ENCODE measurements at places on chromosomes 12 and 14.

DNA sequence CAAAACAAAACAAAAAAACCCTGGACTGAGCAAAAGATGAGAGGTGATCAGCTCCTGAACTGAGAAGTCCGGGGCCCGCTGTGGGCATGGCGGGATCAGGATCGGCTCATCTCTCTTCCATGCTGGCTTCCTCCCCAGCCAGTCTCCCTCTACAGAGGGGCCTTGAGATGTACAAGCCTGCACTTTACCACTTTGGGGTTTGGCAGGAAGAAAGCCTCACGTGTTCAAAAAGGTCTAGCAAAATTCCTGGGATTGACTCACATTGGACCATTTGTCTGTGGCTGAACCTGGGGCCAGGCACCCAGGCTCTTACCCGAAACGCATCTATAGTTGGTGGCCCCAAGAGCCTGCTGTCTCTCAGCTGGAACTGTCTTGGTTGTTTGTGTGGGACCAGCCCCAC lies 89.0 kb downstream of the SLC24A4 start:
- DNase-seq, result peak; percentile 10

GRCh38 chr12:95100264-95101190 lies 27.1 kb upstream of the NR2C1 start:
- DNase-seq, result no peak

DNA sequence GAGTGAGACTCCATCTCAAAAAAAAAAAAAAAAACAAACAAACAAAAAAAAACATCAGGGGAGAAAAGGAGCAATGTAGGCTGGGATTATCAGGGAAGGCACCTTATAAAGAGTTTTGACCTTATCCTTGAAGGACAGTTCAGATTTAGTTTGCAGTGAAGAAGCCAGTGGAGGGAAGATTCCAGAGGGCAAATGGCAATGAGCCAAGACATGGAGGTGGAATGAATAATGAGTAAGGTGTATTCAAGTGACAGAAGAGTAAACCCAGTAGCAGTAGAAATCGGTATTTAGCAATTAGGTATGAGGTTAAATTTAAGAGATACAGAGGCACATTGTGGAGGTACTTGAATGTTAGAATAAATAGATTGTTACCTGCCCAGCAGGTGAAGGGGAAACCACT lies 2.2 kb upstream of the DUSP16 start:
- no peak for DNase-seq

DNA sequence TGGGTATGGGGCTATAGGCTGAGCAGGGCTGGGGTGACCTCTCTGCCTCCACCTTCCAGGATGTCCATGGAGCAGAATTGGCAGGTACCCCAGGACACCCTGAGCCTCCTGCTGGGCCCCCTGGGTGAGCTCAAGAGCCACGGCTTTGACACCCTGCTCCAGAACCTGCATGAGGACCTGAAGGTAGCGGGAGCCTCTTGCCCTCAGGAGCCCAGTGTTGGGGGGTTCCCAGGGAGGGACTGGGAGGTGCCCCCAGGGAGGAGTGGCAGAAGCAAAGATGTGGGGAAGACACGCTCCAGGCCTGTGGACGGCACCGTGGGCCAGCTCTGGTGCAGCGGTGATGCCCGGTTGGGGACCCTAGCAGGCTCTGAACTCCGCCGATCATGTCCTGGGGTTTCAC lies 8.3 kb downstream of the TNFAIP2 start:
- no peak for DNase-seq

DNA sequence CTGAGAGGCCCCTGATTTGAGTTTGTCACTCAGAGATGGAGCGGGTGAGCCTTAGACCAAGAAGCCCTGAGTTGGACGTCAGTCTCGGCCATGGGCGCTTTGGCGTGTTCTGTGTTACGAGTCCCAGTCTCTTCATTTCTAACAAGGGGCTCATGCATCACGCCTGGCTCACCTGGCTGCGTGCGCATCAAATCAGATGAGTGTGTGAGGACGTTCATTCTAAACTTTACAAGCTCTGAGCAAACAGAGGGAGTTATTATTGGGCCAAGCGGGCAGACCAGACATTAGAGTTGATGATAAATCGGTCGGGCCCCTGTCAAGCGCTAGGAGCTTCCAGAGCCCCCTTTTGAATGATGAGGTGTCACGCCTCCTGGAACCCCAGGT lies 117.2 kb downstream of the CALM1 start:
- DNase-seq, result no peak

DNA sequence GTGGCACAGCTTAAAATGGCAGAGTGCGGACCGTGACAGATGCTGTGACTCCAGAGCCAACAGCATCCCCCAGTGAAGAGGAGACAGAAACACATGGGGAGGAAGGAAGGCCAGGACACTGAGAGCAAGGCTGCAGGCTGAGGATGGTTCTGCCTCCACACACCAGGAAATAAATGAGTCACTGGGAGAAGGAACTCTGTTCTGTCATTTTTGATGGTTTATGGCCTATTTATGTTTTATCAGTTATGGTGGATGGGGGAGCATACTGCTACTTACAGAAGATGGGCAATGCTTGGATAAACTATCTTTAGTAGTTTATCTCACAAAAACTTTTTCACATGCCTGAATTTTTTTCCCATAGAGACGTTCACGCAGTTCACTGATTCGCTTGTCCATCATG lies 33.8 kb downstream of the ZFYVE21 start:
- peak; percentile 21 for DNase-seq

DNA sequence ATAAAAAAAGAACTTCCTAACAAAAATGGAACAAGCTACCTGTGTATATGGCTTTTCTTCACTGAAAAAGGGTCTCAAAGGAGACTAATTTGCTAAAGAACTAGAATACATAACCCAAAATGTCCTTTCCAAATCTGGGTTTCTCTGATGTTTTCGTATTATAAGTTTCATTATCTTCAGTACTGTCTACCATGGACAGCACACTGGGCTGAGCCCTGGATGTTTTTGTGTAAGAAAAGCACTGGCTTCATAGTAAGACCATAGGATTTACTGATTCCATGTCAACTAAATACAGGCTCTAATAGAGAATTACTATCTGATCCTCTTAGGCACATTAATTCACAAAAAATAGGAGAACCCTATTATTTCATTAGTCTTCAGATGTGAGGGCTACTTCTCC lies 94.3 kb upstream of the GPHB5 start:
- no peak for DNase-seq

DNA sequence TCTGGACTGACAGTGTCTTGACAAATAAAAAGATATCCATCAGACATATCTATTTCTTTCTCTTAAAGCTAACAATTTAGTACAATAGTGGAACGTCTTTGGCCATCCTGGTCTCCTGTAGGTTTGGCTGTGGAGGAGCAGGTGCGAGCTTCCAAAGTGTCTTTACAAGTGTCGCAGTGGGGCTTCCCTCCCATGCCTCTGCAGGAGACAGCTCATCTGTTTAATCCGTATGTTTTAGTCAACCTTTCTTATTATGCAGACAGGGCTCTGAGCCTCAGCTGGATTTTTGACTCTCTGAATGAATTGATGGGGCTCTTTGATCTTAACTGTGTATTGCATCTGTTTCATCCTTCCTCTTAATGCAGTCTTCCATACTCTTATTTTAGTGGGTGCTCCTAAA lies 57.5 kb downstream of the RMST start:
- no peak for DNase-seq

DNA sequence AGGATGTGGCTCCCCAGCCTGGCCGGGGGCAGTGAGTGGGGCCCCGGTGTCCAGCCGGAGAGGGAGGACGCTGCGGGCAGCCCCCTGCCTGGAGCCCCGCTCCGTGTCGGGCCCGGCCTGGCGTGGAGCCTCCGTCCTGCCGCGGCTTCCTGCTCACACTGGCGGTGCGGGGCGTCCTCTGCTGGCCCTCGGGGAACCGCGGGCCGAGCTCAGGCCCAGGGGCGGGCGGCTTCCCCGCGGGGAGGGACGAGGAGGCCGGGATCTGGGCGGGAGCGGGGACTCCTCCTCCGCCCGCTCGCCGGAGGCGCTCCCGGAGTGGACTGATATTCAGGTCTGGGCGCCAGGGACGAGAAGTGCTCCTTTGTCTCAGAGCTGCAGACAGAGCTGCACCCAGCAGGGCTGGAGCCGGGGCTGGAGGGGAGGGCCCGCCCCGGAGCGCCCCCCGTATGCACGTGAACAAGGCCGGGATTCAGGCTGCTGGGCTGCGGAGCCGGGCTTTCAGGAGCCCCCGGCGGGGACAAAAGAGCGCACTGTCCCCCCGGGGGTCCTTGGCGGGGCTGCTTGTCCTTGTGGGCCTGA lies 2.2 kb downstream of the MMP17 start:
- DNase-seq, result peak; percentile 86

GRCh38 chr12:96445691-96446583 lies 43.4 kb upstream of the CFAP54 start:
- peak; percentile 91 for DNase-seq

DNA sequence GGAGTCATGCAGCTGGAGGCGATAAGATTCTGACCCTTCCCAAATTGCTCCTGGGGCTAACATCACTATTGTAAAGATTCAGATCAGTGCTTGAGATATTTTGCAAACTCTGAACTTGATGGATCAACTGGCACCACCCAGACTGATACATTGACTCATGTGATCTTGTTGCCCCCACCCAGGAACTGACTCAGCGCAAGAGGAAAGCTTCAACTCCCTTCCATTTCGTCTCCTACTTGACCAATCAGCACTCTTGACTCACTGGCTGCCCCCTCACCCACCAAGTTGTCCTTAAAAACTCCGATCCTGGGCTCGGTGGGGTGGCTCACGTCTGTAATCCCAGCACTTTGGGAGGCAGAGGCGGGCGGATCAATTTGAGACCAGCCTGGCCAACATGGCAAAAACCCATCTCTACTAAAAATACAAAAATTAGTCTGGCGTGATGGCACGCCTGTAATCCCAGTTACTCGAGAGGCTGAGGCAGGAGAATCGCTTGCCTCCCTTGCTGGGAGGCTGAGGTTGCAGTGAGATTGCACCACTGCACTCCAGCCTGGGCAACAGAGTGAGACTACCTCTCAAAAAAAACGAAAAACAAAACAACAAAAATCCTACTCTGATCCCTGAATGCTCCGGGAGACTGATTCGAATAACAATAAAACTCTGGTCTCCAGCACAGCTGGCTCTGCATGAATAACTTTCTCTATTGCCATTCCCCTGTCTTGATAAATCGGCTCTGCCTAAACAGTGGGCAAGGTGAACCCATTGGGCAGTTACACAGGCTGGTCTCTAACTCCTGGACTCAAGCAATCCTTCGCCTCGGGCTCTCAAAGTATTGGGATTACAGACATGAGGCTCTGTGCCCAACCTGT lies 9.8 kb upstream of the ARF6 start:
- no peak for DNase-seq

GRCh38 chr12:67045650-67046049 lies 223.5 kb upstream of the CAND1 start:
- no peak for DNase-seq

- no peak for DNase-seq
Measured at GRCh38 chr14:103521438-103521950, 1.1 kb downstream of the CKB start.

DNA sequence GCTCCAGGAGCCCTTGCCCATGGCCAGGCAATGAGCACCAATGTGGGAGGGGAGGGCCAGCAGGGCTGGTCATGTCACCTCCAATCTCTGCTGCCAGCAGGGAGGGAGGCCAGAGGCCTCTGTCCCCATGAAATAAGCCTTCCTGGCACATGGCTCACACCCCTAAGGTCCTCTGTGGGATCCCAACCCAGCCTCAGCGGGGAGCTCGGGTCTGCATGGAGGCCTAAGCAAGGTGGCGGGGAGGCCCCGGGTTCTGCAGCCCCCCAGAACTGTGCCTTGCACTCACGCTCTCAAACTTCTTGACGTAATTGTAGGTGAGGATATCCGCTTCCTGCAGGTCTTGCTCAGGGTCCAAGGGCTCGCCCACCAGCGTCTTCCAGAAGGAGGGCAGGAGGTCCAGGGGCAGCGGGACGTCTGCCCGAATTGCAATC lies 41.7 kb downstream of the TRAFD1 start:
- DNase-seq, result no peak

DNA sequence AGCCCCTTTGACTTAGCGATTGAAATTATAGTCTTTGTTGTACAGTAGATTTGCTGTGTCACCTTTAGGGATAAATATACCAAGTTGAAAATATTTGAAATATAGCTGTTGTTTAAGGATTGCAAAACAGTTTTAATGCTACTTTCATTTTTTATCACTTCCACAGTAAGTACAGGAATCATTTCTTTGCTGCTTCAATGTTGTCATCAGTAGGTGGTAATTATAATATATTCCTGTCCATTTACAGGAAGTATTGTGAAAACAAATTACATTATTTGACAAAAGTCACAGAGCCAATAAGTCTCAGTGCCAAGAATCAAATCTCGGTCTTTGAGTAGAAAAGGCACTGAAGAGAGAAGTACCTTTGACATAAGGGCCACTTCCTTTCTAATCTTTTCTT lies 342.6 kb upstream of the RGS6 start:
- no peak for DNase-seq

DNA sequence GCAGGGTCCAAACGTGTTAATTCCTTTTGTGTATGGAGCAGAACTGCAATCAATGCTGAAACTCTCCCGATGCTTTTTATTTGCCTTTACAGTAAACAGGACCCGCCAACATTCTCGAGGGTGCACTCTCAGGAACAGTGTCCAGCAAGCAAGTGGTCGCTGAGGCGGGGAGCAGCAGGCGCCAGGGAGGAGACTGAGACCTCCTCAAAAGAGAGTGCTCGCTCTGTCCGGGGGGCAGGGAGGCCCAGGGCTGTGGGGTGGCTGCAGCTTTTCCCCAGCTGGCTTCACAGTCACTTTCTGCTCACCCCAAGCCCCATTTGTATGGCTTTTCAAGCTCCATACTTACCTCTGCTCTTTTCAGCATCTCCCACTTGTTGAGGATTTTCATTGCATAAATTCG lies 49.2 kb downstream of the CDC42BPB start:
- DNase-seq, result no peak

DNA sequence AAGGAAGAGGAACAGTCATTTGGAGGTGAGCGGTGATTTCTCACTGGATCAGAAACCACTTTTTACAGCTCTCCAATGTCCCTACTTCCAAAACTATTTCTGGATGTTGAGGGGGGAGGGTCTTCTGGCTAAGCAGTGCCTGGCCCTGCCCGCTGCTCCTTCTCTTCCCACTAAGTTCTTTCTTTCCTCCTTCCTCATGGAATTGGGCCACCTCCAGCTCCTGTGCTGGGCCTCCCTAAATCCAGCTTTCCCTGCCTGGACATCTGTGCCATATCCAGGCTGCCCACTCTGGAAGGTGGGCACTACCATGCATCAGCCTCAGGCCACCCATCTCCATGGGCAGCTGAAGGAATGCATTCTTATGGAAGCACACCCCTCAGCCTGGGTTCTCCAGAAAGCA lies 11.5 kb downstream of the DHRS2 start:
- no peak for DNase-seq

- DNase-seq, result no peak
Measured at GRCh38 chr12:104566244-104566993, 109.7 kb downstream of the CHST11 start.

- DNase-seq, result peak; percentile 37
Measured at GRCh38 chr12:77339610-77340009, 274.2 kb upstream of the E2F7 start.

GRCh38 chr14:101844219-101844618 lies 82.7 kb downstream of the PPP2R5C start:
- no peak for DNase-seq

DNA sequence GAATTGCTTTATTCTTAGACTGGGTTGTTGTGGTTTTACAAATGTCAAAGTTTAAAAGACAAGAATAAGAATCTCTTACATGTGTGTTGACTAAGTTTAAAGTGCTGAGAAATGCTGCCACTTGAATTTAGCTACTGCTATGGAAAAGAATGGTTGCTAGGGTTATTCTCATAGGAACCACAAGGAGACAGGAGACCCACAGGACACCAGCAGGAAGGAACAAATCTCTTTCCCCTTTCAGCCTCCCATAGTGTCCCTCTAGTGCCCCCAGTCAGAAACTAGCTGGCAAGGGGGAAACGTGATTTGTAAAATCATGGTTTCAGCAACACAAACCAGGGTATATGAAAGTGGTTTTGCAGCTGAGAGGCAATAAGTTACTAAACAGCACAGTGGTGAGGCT lies 102.7 kb downstream of the ST8SIA1 start:
- DNase-seq, result no peak

Data from fibroblast of skin of right quadriceps (primary cell).